ENCODE measurements at places on chromosomes 7 and 10. TPM values are rescaled to one million over a fixed set of nuclear protein-coding genes. Genes with fewer than 3 reads are reported as not detected.

DNA sequence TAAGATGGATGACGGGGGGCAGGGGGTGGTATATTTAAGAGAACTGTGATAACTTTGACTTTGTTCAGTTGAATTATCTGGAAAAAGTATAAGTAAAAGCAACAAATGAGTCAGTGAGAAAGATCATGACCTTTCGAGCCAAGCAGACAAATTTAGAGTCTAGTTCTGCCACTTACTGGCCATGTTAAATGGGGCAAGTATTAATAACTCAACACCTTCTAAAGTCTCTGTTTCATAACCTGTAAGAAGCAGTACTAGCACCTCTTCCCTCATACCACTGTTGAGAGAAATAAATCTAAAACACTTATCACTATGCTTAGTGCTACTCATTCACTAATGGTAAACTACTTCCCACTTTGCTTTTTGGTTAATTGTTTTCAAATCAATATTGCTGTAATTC, 604.4 kb upstream of the LRRN3 start:
- no peak for DNase-seq

DNA sequence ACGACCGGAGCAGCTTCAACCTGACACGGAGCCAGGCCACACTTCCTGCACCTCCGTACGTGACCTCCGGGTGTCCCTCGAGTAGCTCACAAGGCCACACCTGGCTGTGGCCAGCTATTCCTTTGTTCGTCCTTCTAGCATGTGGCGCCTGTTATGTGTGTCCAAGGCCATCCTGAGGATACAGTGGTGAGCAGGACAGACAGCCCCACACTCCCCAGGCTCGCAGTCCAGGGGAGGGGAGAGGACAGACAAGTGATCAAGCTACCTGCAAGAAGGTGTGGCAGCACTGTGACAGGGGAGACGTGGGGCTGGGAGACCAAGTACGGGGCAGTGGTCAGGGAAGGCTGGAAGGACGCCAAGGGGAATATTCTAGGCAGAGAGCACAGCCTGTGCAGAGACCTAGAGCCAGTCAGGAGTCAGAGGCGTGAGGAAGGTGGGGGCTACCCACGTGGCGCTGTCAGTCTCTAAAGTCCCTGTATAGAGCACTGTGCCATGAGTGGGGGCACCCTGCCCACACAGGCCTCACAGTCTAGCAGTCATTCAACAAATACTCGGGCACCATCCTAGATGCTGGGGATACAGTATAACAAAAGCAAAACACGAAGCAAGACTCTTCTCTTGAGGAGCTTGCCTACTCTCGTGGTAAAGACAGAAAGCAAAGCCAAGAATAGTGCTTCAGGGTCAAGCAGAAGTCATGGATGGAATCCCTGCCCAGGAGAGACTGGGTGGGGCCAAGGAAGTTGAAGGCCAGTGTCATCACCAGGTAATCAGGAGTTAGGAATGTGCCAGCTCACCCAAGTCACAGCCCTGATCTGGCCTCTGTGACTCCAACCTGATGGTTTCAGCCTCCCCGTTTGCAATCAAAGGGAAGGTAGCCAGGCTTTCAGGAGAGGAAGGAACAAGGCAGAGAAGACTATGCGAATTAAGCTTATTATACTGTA, 58.6 kb downstream of the PROSER2 start:
- DNase-seq: no peak

DNA sequence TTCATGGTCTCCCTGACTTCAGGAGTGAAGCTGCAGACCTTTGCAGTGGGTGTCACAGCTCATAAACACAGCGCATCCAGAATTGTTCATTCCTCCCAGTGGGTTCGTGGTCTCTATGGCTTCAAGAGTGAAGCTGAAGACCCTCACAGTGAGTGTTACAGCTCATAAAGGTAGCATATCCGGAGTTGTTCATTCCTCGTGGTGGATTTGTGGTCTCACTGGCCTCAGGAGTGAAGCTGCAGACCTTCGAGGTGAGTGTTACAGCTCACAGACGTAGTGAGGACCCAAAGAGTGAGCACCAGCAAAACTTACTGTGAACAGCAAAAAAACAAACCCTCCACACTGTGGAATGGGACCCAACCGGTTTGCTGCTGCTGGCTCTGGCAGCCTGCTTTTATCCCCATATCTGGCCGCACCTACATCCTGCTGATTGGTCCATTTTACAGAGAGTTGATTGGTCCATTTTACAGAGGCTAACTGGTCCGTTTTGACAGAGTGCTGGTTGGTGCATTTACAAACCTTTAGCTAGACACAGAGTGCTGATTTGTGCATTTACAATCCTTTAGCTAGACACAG, 308.8 kb downstream of the PTPRN2 start:
- DNase-seq: no peak

GRCh38 chr10:91345716-91346115, 64.4 kb upstream of the HECTD2 start:
- DNase-seq: no peak

GRCh38 chr7:77655356-77655755, 40.9 kb upstream of the RSBN1L start:
- DNase-seq: no peak

Gene CPA2
- 0.18 TPM for total RNA-seq

Gene ANKRD7
- total RNA-seq: not detected

Gene PKD2L1
- total RNA-seq: not detected

Gene SPDYE6
- not detected for total RNA-seq
